ELR (cell line): ENCODE measurements at places on chromosomes 4 and X.
A peak's percentile ranks its signal among the peaks of the same experiment; 100 is the strongest.

DNA sequence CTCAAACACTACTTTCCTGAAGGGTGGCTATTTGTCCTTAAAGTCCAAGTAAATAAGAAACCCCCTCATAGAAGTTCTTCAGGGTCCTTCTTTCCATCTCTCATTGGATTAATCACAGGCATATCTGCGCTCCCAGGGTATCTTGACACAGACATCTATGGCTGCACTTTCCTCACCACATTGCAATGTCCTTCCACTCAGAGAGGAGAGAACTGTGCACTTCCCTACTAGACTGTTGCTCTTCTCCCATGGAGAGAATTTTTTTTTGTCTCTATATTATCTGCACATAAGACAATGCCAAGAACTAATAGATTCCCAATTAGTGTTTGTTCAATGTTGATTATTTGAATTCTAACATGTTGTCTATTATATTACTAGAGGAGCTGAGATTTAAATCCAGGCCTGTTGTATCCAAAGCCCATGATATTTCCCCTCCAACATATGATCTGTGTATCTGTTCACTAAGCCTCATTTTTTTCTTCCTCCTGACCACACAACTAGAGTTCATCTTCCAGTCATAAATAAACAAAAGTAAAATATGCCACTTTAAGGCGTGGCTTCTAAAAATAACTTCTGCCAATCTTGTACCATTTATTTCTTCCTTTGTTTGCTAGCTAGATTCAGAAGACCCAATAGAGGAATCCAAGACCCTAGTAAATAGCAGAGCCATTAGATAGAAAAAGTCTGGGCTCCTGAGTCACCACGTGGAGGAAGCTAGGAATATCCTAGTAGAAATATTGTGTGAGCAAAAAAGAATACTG lies 61.5 kb upstream of the FAM241A start:
- peak; percentile 64 for DNase-seq

GRCh38 chr4:14054391-14054790 lies 426.9 kb upstream of the BOD1L1 start:
- DNase-seq = peak; percentile 3

GRCh38 chr4:150032541-150032940 lies 45.7 kb upstream of the DCLK2 start:
- DNase-seq = no peak

- DNase-seq = no peak
Measured at GRCh38 chrX:85243761-85244449, at the start of the genes SATL1 and ZNF711. SATL1 (minus strand) TSS chrX:85243779; CDS start chrX:85108968, 134,811 bp downstream. ZNF711 (plus strand) TSS chrX:85243991; CDS start chrX:85247573, 3,582 bp downstream.

GRCh38 chr4:70778888-70779422 lies 57.2 kb downstream of the RUFY3 start:
- peak; percentile 52 for DNase-seq

- no peak for DNase-seq
Measured at GRCh38 chrX:81202943-81203342, 1.0 kb downstream of the SH3BGRL start.

GRCh38 chr4:62159876-62160275 lies 959.8 kb downstream of the ADGRL3 start:
- DNase-seq = no peak

GRCh38 chr4:79235095-79235494 lies 90.8 kb downstream of the NAA11 start:
- DNase-seq = no peak

GRCh38 chr4:2576290-2576689 lies 39.8 kb downstream of the FAM193A start:
- DNase-seq = no peak

- no peak for DNase-seq
Measured at GRCh38 chrX:37353646-37354045, 4.5 kb downstream of the PRRG1 start.

DNA sequence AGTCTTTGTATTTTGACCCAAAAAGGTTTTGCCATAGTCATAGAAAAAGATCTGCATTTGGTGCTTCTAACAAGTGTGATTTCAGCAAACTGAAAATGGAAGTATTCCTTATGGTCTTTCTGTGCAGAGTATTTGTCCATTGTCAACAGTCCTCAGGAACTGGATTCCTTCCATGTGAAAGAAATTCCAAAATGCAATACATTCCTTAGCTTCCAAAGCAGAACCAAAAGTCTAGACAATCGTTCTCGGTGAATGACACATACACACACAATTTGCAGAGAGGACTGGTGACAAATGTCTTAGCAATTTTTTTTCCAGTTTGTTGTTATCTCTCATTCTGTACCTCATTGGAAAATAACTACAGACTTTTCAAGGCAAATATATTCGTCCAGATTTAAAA lies 562.2 kb upstream of the SLIT2 start:
- peak; percentile 89 for DNase-seq

GRCh38 chr4:94564252-94564651 lies 112.5 kb downstream of the PDLIM5 start:
- DNase-seq = no peak

DNA sequence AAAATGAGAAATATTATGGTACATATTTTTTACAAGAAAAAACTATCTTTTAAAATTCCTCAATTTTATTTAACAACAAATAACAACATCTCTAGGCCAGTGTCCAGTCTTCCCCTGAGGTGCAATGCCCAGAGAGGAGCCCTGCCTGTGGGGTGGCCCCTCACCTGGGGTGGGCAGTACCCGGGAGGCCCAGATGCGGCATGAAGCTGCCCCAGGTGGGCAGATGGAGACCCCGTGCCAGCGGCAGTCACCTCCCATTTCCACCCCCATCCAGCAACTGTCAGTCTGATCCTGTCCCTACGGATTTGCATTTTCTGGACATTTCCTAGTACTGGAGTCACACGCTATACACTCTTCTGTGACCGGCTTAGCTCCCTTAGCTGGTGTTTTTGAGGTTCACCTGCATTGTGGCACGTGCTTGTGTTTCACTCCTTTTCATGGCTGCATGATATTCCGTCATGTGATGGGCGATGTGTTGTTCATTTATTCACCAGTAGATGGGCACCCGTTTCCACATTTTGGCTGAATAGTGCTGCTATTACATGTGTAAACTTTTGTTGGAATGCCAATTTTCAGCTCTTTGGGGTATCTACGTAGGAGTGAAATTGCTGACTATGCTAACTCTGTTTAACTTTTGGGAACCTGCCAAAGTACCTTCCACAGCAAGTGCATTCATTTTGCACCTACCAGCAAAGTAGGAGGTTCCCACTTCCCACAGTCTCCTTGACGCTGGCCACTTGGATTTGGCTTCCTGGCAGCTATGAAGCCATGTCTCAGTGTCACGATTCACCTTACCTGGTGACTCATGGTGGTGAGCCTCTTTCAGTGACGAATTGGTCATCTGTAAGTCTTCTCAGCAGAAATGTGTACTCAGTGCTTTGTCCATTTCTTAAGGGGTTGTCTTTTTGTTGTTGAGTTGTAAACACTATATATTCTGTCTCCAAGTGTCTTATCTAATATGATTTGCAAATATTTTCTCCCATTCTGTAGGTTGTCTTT lies 11.7 kb upstream of the MAEA start:
- DNase-seq = peak; percentile 62

- peak; percentile 62 for DNase-seq
Measured at GRCh38 chr4:125316791-125317524, 2.2 kb downstream of the FAT4 start.

DNA sequence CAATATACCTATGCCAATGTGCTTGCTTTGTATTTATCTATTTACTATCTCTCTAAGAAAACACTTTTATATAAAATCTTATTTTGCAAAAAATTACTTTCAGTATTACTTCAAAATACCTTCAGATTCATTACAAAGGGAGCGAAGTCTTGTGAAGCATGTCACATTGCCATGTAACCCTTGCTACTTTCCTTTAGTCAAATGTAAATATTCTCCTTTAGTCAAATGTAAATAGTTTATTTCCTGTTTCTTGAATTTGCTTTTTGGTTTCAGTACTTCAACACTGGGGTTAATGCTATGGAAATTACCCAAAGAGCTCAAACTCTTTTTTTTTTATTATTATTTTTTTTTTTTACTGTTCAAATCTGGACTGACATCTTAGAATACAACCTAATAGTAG lies 383.3 kb downstream of the GRXCR1 start:
- DNase-seq = no peak

DNA sequence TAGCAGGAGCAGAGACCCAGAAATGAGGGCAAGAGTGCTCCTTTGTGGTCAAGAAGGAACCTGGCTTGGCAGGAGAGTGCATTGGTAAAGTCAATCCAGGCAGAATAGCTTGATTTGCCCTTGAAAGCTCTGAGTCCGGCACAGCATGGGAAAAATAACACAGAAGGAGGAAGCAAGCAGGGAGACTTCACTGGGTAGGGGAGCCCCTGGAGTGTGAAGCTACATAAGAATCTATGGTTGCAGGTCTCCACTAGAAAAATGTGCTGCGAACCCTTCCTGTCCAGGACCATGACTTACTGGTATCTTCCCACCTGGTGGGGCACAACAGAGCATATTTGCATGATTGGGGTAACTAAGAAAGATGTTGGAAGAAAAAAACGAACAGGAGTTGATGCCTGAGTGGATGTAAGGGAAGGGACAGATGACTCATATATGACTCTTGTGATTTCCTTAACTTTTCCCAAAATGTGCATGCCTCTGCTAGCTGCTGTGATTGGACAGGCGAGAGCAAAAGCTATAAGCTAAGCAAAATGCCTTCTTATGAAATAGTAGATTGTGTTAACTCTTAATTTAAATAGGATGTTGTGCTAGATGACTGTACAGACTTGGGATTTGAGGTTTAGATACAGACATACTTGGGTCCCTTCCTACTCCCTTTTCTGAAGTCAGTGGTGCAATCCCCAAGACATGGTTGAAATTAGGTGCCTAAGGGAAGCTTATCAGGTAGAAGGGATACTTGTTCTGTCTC lies 3.3 kb downstream of the IL13RA1 start:
- peak; percentile 76 for DNase-seq

- DNase-seq = no peak
Measured at GRCh38 chr4:27327421-27328181, 467.0 kb downstream of the STIM2 start.

DNA sequence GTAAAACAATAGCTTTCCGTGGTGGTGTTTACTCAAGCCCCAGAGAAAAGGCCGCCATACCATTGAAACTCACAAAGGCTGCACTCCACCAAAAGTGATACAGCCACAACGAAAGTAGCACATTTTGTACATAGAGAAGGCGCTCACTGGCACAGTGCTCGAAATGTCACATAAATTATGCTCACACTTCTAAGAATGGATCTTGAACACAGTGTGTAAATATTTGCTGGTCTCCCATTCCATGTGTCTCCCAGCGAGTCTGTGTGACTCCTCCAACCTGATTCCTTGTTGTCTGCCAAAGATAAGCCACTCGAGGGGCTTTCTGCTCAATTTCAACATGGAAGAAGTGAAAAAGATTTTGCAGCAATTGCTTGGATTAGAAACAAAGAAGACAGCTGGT lies 234.0 kb upstream of the VCX3A start:
- no peak for DNase-seq

GRCh38 chrX:118418811-118419251 lies 72.9 kb downstream of the WDR44 start:
- DNase-seq = no peak

- DNase-seq = no peak
Measured at GRCh38 chrX:153371256-153371655, 29.9 kb downstream of the PNMA6E start.

DNA sequence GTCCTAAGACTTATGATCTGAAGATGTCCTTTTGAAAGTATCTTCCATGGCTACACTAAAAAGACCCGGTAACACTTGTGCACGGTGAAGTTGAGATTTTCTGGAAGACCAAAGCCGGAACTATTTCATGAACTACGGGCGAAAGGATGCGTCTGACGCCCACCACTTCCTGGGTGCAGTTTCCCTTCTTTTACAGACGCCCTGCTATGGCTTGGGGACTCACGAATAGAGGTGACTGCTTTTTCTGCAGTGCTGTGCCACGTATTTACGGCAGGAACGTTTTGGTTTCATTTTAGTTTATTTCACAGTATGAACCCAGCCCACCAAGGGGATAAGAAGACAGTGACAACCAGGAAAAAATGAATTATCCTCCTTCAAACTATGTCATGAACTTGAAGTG lies 180.4 kb downstream of the AFAP1 start:
- DNase-seq = no peak

- no peak for DNase-seq
Measured at GRCh38 chr4:102217345-102217744, 127.9 kb downstream of the SLC39A8 start.

GRCh38 chr4:138184886-138185285 lies 57.3 kb downstream of the SLC7A11 start:
- DNase-seq = no peak

DNA sequence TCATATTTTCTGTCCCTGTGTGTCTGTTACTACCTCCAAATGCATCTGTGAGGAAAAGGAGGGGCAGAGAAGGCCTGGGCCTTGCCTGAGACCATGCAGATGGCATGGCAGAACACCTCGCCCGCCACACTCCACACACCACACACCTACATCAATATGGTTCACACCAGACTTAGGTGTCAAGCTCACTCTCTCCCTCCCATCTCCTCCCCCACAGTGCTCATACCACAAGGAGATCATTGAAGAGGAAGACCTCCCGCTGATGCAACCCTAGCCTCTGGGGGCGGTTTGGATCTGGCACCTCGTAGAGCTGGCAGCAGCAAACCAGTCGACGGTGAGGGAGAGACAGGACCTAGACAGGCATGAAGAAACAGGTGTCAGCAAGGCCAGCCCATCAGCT lies 16.6 kb upstream of the KDM5C start:
- DNase-seq = no peak

DNA sequence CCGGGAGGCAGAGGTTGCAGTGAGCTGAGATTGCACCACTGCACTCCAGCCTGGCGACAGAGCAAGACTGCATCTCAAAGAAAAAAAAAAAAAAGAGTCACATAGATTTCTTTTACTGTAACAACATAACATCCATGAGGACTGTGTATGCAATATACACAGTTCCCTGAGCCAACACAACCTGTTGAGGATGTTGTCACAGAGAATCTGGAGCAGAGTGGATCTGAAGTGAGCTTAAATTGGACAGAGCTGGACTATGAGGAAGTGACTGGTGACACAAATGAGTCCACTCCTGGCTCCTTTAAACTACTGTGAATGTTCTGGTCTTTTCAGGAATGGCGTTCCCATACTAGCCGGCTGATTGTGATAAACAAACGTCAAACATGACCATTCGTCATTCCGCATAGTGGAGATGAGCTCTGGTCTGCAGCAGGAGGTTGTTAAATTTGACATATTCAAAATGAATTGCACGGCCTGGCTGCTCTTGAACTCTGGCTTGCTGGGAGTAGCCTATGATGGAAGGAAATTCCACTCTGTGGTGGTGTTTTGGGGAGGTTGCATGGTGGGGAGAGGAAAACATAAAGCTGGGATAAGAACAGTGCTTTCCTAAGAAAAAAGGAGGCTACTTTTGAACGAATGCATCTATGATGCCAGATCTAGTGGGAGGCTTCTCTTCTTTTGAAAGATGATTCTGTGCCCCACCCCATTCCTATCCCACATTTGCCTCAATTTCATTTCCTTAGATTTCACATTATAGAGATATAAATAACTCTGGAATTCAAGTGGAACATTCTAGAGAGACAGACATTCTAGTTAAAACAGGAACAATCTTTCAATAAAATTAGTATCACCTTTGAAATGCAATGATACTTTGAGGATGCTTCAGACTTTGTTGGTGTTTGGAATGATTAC lies 149.5 kb downstream of the SHROOM3 start:
- no peak for DNase-seq
